ENCODE measurements at places on chromosomes 5 and 9.
A peak's percentile ranks its signal among the peaks of the same experiment; 100 is the strongest.

DNA sequence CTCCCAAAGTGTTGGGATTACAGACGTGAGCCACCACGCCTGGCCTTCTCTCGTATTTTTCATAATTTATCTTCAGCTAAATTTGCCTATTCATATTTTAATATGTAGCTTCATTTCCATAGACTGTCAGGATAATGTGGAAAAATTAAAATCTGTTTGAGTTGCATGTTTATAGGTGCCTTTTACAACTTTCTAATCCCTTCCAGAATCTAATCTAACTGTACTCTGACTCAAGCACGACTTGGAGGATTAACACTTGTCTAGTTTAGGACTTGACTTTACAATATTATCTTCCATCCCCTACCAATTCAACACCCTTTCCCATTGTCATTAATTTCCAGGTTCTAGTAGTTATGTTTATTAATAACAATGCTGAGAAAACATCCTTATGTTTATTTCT is 1761.5 kb downstream of the MAT2B start:
- H3K4me1 ChIP-seq = no peaks in the 10 kb centered on the region
- no peaks in the 10 kb centered on the region for H3K36me3 ChIP-seq
- H3K4me3 ChIP-seq = no peak overlapping the region

- peaks cover 27% of the 10 kb centered on the region for H3K36me3 ChIP-seq
- DNase-seq = peak; percentile 11
- H3K4me3 ChIP-seq = no peak overlapping the region
- no peak overlapping the region for H3K27ac ChIP-seq
These were observed 36.3 kb downstream of the PTGER4 start for GRCh38 chr5:40716000-40716399.

GRCh38 chr9:6270896-6271295 is 55.3 kb downstream of the IL33 start:
- no peak overlapping the region for H3K27ac ChIP-seq
- DNase-seq = no peak
- no peaks in the 10 kb centered on the region for H3K36me3 ChIP-seq

GRCh38 chr5:58191443-58191842 is 268.4 kb downstream of the PLK2 start:
- H3K36me3 ChIP-seq = no peaks in the 10 kb centered on the region
- no peak overlapping the region for H3K4me3 ChIP-seq
- H3K27me3 ChIP-seq = no peaks in the 10 kb centered on the region
- no peak for DNase-seq

DNA sequence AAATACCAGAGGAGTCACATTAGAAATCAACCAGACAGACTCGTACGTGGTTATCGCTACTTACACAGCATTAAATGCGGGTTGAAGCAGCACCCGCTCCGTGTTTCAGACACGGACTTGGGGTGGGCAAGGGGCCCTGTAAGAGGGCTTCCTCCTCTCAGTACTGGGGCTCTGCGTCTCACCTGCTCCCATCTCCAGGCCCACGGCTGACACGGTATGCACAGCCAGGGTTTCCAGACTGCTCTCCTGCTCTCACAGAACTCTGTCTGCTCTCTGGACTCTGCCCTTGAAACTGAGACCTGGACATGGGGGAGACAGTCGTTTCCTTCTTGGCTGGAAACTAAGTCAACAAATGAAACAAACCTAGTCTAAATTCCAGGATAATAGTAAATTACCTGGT is 24.7 kb upstream of the RASGEF1C start:
- peaks cover 69% of the 10 kb centered on the region for H3K36me3 ChIP-seq
- no peak overlapping the region for H3K27ac ChIP-seq
- no peaks in the 10 kb centered on the region for H3K27me3 ChIP-seq
- no peak for DNase-seq
